ENCODE measurements at places on chromosomes 7 and 10. TPM values are rescaled to one million over a fixed set of nuclear protein-coding genes. Genes with fewer than 3 reads are reported as not detected.

The C10orf143 gene
- total RNA-seq: 2.5 TPM

The LRIT1 gene
- not detected for total RNA-seq

The ATRNL1 gene
- 1.8 TPM for total RNA-seq

The CDHR1 gene
- not detected for total RNA-seq

The CHST3 gene
- 31.6 TPM for total RNA-seq

The NPFFR1 gene
- not detected for total RNA-seq

The COL28A1 gene
- 15.2 TPM for total RNA-seq

The UCMA gene
- total RNA-seq: not detected

The SPDYE6 gene
- not detected for total RNA-seq

The CPA5 gene
- not detected for total RNA-seq

The MKX gene
- total RNA-seq: not detected

The FGL2 gene
- 1.7 TPM for total RNA-seq

The ITIH2 gene
- not detected for total RNA-seq

The OR2A5 gene
- total RNA-seq: not detected

The CREB5 gene
- total RNA-seq: 0.90 TPM

The EEPD1 gene
- 54.7 TPM for total RNA-seq

The NACAD gene
- total RNA-seq: 0.83 TPM

The ZP3 gene
- total RNA-seq: not detected

The TEX47 gene
- not detected for total RNA-seq

The SLC26A3 gene
- total RNA-seq: 12.7 TPM

The PPP2R2D gene
- 22.4 TPM for total RNA-seq

The SFRP5 gene
- 2.2 TPM for total RNA-seq

The HMX2 gene
- total RNA-seq: not detected

The STOX1 gene
- total RNA-seq: 0.10 TPM

The LRMDA gene
- 0.80 TPM for total RNA-seq

The MTURN gene
- total RNA-seq: 33.4 TPM

The OR2A12 gene
- total RNA-seq: not detected

The GCK gene
- 0.33 TPM for total RNA-seq

The SEMA3C gene
- total RNA-seq: 5.4 TPM

The PLXNA4 gene
- 0.31 TPM for total RNA-seq

The ITPRID1 gene
- total RNA-seq: not detected

The CYP26C1 gene
- total RNA-seq: not detected

The PPP1R9A gene
- 5.9 TPM for total RNA-seq

The CYP2E1 gene
- total RNA-seq: 3.3 TPM

The UPK3B gene
- 0.92 TPM for total RNA-seq

The TRIM73 gene
- total RNA-seq: 0.13 TPM

The UPF2 gene
- 25.9 TPM for total RNA-seq

The INTS15 gene
- total RNA-seq: 30.4 TPM

The ZNF239 gene
- total RNA-seq: 3.1 TPM

The ZNF107 gene
- 0.87 TPM for total RNA-seq

The FAM131B gene
- total RNA-seq: not detected

The CLIP2 gene
- 5.2 TPM for total RNA-seq

The SH2D4B gene
- total RNA-seq: not detected

The ERVW-1 gene
- total RNA-seq: not detected

The HACD1 gene
- total RNA-seq: 39.0 TPM

The CRHR2 gene
- total RNA-seq: 0.07 TPM

The ARID5B gene
- 512 TPM for total RNA-seq

The MMD2 gene
- total RNA-seq: not detected

The A1CF gene
- 0.36 TPM for total RNA-seq

The AKR1C3 gene
- total RNA-seq: 293 TPM

The C7orf57 gene
- total RNA-seq: not detected

The VAX1 gene
- not detected for total RNA-seq

The TFPI2 gene
- 3.7 TPM for total RNA-seq

Measured in gastrocnemius medialis (tissue), 4 donors.